Smooth muscle cell of trachea (primary cell): ENCODE measurements at places on chromosomes 6 and 20. TPM values are rescaled to one million over a fixed set of nuclear protein-coding genes. Genes with fewer than 3 reads are reported as not detected.

Gene TPX2
- 6.9 and 83.9 TPM in 2 replicates for total RNA-seq

Gene TSPO2
- total RNA-seq, result not detected in 2 replicates

Gene MBOAT1
- 4.8 and 8.3 TPM in 2 replicates for total RNA-seq

Gene C20orf141
- total RNA-seq, result 0.50 TPM in 1 of 2 replicates, not detected in the other

Gene CST5
- total RNA-seq, result not detected in 2 replicates

Gene ETV7
- total RNA-seq, result 0.29 and 0.99 TPM in 2 replicates

Gene HLA-DOA
- total RNA-seq, result under 0.01 TPM in 1 of 2 replicates, not detected in the other

Gene BPIFB4
- not detected in 2 replicates for total RNA-seq

Gene EYA4
- total RNA-seq, result 26.2 and 29.9 TPM in 2 replicates

Gene TINAG
- total RNA-seq, result 0.58 TPM in 1 of 2 replicates, not detected in the other

Gene KCNG1
- total RNA-seq, result 2.5 and 15.2 TPM in 2 replicates

Gene TP53TG5
- total RNA-seq, result 0.50 TPM in 1 of 2 replicates, not detected in the other

Gene CUL9
- total RNA-seq, result 34.5 and 44.2 TPM in 2 replicates

Gene CST3
- total RNA-seq, result 254 and 383 TPM in 2 replicates

Gene LY6G6D
- total RNA-seq, result not detected in 2 replicates

Gene SEL1L2
- not detected in 2 replicates for total RNA-seq

Gene SLC17A3
- not detected in 2 replicates for total RNA-seq

Gene HLA-DQA2
- total RNA-seq, result not detected in 2 replicates

Gene SLC4A11
- 0.44 and 1.8 TPM in 2 replicates for total RNA-seq

Gene CLDN20
- not detected in 2 replicates for total RNA-seq

Gene ZBTB24
- total RNA-seq, result 7.0 and 8.6 TPM in 2 replicates
